ENCODE measurements at places on chromosomes 7 and 10.

GRCh38 chr7:1950452-1951158 is 280.5 kb downstream of the ELFN1 start:
- DNase-seq = no peak

DNA sequence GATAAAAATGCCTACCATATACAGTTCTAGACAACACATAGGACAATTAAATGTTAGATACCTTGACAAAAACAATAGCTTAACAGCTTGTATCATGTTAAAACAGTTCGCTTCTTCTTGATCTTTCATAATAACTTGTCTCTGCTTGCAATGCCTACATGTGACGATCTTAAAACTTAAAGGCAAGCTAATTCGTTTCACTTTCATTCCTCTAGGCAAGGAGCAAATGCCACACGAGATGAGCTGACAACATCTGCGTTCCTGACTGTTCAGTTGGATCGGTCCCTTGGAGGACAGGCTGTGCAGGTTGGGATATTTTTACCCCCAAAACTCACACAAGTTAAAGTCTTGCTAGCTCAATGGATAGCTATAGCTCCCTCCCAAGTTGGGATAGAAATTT is 51.6 kb upstream of the ARL4A start:
- DNase-seq = no peak

GRCh38 chr10:43128958-43129706 is 9.1 kb upstream of the CSGALNACT2 start:
- no peak for DNase-seq

GRCh38 chr7:28800150-28800549 is 158.0 kb downstream of the TRIL start:
- DNase-seq = no peak

GRCh38 chr10:33126742-33127141 is 168.7 kb upstream of the ITGB1 start:
- no peak for DNase-seq

DNA sequence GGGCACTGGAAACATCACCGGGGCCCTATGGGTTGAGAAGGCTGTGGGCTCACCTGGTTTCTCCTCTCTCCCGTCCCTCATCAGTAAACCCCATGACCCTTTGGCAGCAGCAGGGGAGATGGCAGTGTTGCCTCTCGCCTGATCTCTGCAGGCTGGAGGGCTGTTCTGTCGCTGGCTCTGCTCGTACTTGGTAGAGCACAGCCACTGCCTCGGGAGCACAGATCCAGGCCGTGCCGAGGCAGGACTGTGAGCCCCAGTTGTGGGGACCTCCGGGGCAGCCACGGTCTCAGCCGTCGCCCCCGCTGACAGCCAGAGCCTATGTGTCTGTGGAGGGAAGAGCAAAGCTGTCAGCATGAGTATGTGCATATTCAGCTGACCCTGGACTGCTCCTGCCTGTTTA is 94.9 kb downstream of the PTPRE start:
- DNase-seq = no peak

DNA sequence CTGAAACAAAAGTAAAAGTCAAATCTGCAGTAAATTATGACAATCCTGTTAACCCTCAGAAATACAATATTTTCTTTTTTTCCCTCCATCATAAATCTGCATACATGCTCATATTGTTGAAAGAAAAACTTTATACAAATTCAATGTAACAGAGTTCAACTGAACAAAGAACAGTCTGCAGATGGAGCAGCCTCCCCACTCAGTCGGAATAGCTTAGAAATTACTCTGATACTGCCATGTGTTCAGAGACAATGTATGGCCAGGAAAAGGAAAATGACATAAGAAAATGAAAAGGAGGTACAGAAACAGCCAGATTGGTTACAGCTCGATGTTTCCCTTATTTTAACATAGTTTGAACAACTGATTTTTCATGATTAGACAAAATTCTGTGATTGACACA is 651.9 kb upstream of the COBL start:
- no peak for DNase-seq

GRCh38 chr10:53029449-53029848 is 256.9 kb upstream of the MBL2 start:
- DNase-seq = no peak

GRCh38 chr7:93773446-93773845 is 117.1 kb downstream of the TFPI2 start:
- DNase-seq = no peak

- no peak for DNase-seq
These were observed 627.8 kb upstream of the CNTNAP2 start for GRCh38 chr7:145488816-145489215.

GRCh38 chr10:132535065-132535651 is 2.4 kb upstream of the INPP5A start:
- no peak for DNase-seq
